ENCODE measurements at places on chromosomes 13 and 19. TPM values are rescaled to one million over a fixed set of nuclear protein-coding genes. Genes with fewer than 3 reads are reported as not detected.

FOSB gene
- 0.88 TPM for total RNA-seq

KLF2 gene
- 1.8 TPM for total RNA-seq

IGSF23 gene
- total RNA-seq = not detected

ZNF135 gene
- 3.9 TPM for total RNA-seq

Data from smooth muscle cell of the umbilical artery (primary cell).